PC-9 (cell line): ENCODE measurements at places on chromosomes 2 and 18. TPM values are rescaled to one million over a fixed set of nuclear protein-coding genes. Genes with fewer than 3 reads are reported as not detected.

OSBPL6 gene
- total RNA-seq: 2.6 and 3.5 TPM in 2 replicates

TTN gene
- not detected in 2 replicates for total RNA-seq

MALT1 gene
- 19.0 and 19.6 TPM in 2 replicates for total RNA-seq

CTAGE1 gene
- total RNA-seq: not detected in 2 replicates

VAMP5 gene
- total RNA-seq: 7.2 and 7.4 TPM in 2 replicates

DTNA gene
- total RNA-seq: not detected in 2 replicates

CTLA4 gene
- total RNA-seq: not detected in 2 replicates

UPP2 gene
- not detected in 2 replicates for total RNA-seq

GCG gene
- total RNA-seq: not detected in 2 replicates

HMSD gene
- total RNA-seq: not detected in 2 replicates

ICOS gene
- total RNA-seq: not detected in 2 replicates

MYOM1 gene
- total RNA-seq: 0.88 and 1.3 TPM in 2 replicates

IL36RN gene
- 1.0 and 1.7 TPM in 2 replicates for total RNA-seq

ABCG8 gene
- total RNA-seq: not detected in 2 replicates

CCT7 gene
- 295 and 319 TPM in 2 replicates for total RNA-seq

DNA sequence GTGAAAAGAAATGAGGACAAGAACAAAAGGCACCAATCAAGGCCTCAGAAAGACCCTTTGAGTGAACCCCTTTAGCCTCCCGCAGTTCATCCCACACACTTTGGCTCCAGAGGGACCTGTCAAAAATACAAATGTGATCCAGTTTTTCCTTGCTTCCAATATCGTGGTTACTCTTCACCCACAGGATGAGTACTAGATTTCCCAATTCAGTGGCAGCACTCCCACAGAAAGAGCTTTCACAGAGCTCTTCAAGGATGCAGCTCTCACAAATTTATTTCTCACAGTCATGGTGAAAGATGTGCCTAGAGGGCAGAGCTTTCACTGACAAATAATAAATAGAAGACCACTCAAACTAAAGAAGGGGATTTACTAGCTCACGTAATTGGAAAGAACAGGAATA lies 3.0 kb upstream of the GFPT1 start:
- H3K4me1 ChIP-seq: peaks cover 19% of the 10 kb centered on the region
- no peak for DNase-seq
- no peak overlapping the region for H3K27ac ChIP-seq
- H3K4me3 ChIP-seq: no peak overlapping the region
- no peaks in the 10 kb centered on the region for H3K27me3 ChIP-seq

GRCh38 chr2:219611866-219612576 lies 14.4 kb downstream of the STK11IP start:
- H3K36me3 ChIP-seq: no peaks in the 10 kb centered on the region; the same call in none of the 2 replicates
- H3K27ac ChIP-seq: no peak overlapping the region
- no peak for DNase-seq
- no peak overlapping the region for H3K4me3 ChIP-seq
- H3K4me1 ChIP-seq: no peaks in the 10 kb centered on the region

DNA sequence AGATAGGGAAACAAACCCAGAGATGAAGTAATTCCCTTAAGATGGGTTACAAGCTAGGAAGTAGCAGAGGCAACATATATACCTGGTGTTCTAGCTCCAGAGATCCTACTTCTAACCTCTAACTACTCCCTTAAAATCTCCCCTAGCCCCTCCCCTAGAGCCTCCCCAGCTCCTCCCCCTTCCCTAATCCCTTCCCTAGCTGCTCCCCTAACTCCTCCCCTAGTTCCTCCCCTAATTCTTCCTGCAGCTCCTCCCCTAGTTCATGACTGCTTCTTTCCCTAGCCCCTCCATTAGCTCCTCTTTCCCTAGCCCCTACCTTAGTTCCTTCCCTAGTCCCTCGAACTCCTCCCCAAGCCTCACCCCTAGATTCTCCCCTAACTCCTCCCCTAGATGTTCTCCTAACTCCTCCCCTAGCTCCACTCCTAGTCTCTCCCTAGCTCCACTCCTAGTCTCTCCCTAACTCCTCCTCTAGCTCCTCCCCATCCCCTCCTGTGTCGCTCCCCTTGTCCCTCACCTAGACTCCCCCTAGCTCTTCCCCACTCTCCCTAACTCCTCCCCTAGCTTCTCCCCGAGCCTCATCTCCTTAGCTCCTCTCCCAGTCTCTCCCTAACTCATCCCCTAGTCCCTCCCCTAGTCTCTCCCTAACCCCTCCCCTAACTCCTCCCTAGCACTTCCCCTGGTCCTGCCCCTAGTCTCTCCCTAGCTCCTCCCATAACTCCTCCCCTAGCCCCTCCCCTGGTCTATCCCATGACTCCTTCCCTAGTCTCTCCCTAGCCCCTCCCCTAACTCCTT lies 108.9 kb downstream of the CD226 start:
- no peaks in the 10 kb centered on the region for H3K4me1 ChIP-seq
- H3K27ac ChIP-seq: no peak overlapping the region
- no peak overlapping the region for H3K4me3 ChIP-seq
- no peaks in the 10 kb centered on the region for H3K36me3 ChIP-seq
- DNase-seq: peak; percentile 38
- no peaks in the 10 kb centered on the region for H3K27me3 ChIP-seq

DNA sequence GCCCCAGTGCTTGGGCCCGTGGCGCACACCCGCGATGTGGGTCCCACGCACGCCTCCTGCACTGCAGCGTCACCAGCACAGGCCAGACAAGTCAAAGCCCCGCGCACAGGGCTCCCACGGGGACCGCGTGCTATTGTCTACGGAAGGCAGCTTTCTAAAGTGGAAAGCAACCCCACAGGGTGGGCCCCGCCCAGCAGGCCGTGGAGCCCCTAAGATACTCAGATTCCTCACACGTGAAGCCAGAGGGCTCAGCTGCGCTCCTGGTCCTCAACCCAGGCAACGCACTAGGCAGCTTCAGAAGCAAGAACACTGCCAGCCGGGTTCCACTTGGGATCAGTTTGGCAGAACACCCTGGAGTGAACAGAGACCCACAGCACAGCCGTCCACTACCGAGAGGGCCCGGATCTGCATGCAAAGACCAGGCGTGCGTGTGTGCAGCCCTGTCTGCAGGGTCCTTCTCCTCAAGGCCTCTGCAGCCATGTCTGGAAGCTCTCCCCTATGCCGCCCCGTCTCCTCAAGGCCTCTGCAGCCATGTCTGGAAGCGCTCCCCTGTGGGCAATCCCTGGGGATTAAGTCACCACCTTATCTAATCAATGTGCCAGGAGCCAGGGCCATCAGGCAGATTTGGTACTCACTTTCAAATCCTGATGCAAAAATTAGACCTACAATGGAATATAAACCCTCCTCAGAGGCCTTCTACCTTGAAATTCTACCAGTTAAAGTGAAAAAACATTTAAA lies 231.3 kb downstream of the HDAC4 start:
- H3K36me3 ChIP-seq: 0 out of 2 replicates have a peak, but pooled peaks cover 5% of the 10 kb centered on the region
- H3K27ac ChIP-seq: no peak overlapping the region
- no peak overlapping the region for H3K4me3 ChIP-seq
- H3K27me3 ChIP-seq: no peaks in the 10 kb centered on the region
- no peak for DNase-seq

GRCh38 chr2:120861191-120861575 lies 125.5 kb downstream of the GLI2 start:
- no peak overlapping the region for H3K4me3 ChIP-seq
- peaks cover 9% of the 10 kb centered on the region; the same call in 1 of the 2 replicates for H3K4me1 ChIP-seq
- H3K36me3 ChIP-seq: no peaks in the 10 kb centered on the region
- H3K27me3 ChIP-seq: no peaks in the 10 kb centered on the region

DNA sequence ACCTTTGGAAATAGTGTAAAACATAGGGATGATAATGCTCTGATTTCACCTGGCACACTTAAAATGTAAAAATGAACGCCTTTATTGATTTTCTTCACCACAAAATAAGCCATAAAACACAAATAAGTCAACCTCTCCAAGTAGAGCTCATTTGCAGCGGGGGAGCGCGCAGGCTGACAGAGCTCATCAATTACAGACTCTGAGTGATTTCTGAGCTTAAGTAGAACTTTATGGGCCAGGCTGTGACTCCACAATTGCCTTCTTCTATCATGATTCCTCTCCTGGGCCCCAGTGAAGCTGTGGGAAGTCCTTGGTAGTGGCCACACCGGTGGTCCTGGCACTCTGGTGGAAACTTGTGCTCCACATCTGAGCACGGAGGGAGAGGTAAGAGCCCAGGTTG lies 789.0 kb upstream of the RAB6C start:
- no peak overlapping the region for H3K4me3 ChIP-seq
- H3K36me3 ChIP-seq: no peaks in the 10 kb centered on the region
- DNase-seq: no peak

DNA sequence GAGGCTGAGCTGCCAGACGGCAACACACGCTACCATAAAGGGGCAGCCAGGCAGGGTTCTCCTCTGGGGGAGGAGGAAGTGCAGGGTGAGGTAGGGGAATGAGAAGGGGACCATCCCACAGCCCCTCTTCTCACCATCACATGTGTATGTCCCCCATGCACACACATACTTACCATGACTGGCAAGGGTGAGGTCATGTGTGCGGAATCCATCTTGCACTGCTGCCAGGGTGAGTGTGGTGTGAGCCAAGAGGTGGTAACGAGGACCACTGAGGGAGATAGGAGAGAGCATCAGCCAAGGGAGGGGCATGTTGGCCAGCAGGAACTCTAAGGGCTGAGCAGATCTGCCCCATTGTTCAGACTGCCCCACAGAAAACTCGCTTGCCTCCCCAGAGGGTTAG lies 7.1 kb downstream of the WDR54 start:
- H3K36me3 ChIP-seq: peaks cover 35% of the 10 kb centered on the region
- H3K27ac ChIP-seq: no peak overlapping the region
- H3K4me3 ChIP-seq: no peak overlapping the region

GRCh38 chr2:48984922-48985321 lies 169.4 kb downstream of the FSHR start:
- DNase-seq: no peak
- no peak overlapping the region for H3K4me3 ChIP-seq
- H3K4me1 ChIP-seq: no peaks in the 10 kb centered on the region
- no peak overlapping the region for H3K27ac ChIP-seq

DNA sequence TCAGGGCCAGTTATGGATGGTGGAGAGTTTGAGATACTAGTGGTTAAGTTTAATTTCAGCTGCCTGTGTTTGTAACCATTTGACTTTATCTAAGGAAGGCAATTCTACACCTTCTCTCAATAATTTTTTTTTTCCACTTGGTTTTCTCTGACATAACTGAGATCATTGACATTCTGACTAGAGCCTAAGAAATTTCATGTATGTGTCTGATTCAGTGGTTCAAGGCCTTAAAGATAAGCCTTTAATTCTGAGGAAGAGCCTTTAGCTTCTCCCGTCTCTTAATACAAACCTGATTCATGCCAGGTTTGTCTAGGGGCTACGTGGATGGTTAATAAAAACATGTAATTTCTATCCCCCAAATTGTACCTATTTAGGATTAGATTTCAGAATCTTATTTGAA lies 971.4 kb downstream of the DPP10 start:
- H3K27ac ChIP-seq: no peak overlapping the region
- no peaks in the 10 kb centered on the region for H3K4me1 ChIP-seq

DNA sequence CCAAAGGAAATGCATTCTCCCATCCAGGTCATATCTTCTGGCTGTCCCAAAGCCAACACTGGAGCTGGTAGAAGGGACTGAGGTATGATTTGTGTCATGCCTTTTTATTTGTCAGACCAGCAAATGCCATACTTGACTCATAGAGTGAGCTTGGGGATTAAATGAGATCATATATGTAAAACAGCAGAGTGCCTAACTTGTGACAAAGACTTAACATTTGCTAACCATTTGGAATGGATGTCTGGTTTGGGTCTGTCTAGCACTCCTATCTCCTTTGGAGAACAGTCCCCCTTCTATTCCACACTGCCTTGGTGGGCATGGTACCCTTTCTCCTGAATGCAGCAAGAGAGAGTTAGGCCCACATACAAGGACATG lies 128.5 kb upstream of the LGALSL start:
- H3K4me3 ChIP-seq: no peak overlapping the region
- no peaks in the 10 kb centered on the region for H3K27me3 ChIP-seq
- H3K36me3 ChIP-seq: no peaks in the 10 kb centered on the region
- peaks cover 16% of the 10 kb centered on the region for H3K4me1 ChIP-seq
- DNase-seq: no peak
- no peak overlapping the region for H3K27ac ChIP-seq

DNA sequence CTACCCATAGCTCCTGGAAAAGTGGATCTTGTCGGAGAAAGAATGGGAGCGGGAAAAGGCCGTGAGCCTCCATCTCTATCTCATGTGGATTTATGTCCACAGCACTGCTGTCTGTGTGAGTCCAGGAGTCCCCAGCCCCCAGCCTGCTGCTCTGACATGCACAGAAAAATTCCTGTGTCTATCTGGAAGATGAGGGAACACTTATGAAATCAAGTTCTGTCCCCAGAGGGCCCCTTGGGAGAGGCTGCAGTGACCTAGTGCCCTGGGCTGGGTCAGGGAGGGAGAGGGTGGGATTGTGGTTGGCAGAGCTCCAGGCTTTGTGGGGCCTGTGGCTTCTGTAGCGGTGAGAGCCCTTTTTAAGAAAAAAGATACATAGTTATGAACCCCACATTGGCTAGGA lies 37.6 kb downstream of the HJURP start:
- no peaks in the 10 kb centered on the region for H3K27me3 ChIP-seq
- no peaks in the 10 kb centered on the region for H3K4me1 ChIP-seq
- H3K4me3 ChIP-seq: no peak overlapping the region
- H3K27ac ChIP-seq: no peak overlapping the region

- no peak overlapping the region for H3K27ac ChIP-seq
- peaks cover 90% of the 10 kb centered on the region for H3K27me3 ChIP-seq
- no peak overlapping the region for H3K4me3 ChIP-seq
These were observed 49.2 kb downstream of the MYCN start for GRCh38 chr2:15989559-15989958.

DNA sequence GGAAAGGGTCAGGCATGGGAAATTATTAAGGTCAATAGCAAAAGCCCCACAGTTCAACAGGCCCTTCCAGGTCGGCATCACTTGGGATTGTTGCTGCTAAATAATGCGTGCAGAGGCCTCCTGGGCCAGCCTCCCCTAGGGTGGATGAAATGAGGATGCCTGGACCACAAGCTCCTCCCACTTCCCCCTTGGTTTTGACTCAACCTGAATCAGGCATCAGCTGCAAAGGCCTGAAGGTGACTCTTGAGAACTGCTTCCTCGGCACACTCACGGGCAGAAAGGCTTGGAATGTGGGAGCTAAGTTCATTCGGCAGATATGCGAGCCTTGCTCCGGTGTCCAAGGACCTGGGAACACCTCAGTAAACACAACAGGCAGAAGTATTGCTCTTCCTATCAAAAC lies 69.3 kb downstream of the MBP start:
- H3K27ac ChIP-seq: peak overlapping the region; percentile 97
- peak; percentile 55 for DNase-seq
- peaks cover 26% of the 10 kb centered on the region; the same call in 1 of the 2 replicates for H3K36me3 ChIP-seq
- no peaks in the 10 kb centered on the region for H3K27me3 ChIP-seq

DNA sequence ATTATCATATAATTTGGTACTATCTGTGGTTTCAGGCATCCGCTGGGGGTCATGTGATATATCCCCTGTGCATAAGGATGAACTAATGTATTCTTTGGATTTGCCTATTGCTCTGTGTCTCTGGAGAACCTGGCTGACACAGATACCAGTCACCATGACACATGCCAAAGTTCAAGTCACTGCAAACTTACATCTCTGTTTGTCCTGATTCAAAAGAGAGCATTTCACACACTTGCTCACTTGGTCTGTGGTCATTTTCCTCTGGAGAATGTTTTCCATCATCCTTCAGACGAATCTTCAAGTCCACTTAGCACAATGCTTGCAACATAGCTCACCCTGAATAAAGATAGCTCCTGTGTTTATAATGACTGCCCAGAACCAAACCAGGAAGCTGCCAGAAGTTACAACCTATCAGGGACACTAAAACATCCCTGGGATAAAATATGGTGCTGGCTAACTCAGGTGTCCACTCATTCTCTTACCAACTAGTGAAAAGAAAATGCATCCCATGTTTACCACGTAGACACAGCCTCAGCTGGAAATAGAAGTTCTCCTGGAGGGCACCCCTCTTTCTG lies 18.1 kb downstream of the SULT1C3 start:
- H3K4me3 ChIP-seq: no peak overlapping the region
- no peaks in the 10 kb centered on the region for H3K4me1 ChIP-seq
- H3K27me3 ChIP-seq: no peaks in the 10 kb centered on the region
- H3K27ac ChIP-seq: no peak overlapping the region
- DNase-seq: no peak
